Natural killer cell (primary cell): ENCODE measurements at places on chromosomes 5 and 9. TPM values are rescaled to one million over a fixed set of nuclear protein-coding genes. Genes with fewer than 3 reads are reported as not detected.

The C9orf50 gene
- not detected for total RNA-seq

DNA sequence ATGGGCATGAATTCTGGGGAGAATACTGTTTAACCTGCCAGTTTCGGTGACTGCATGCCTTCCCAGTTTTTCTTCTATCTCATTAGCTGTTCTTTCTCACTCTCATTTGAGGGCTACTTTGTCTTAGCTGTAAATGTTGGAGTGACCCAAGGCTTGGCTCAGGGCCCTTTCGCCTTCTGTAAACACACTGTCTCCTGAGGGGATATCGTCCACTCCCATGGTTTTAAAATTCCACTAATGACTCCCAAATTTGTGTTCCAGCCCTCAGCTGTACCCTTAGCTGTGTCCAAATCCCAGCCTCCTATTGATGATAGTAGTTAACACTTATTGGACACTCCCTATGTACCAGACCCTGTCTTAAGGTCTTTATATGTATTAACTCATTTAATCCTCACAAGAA is 14.1 kb upstream of the RNF145 start:
- DNase-seq: no peak

DNA sequence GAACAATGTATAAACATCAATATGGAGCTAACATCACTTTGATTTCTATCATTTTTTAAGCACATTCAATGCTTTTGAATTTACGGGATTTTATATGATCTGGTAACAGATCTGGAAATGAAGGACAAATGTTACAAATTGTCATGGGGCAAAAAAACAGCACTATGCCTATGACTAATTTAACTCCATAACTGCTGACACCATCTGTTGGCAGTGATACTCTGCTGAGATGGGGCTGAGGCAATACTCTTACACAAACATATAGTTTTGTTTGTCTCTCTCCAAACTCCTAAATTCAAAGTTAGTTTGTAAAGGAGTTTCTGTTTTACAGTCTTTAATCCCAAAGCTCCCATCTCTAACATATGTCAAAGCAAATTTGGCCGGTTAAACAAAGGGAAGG is 132.5 kb upstream of the FER start:
- DNase-seq: no peak

- DNase-seq: no peak
Observed at GRCh38 chr9:87147839-87148238, 200.5 kb upstream of the GAS1 start.

DNA sequence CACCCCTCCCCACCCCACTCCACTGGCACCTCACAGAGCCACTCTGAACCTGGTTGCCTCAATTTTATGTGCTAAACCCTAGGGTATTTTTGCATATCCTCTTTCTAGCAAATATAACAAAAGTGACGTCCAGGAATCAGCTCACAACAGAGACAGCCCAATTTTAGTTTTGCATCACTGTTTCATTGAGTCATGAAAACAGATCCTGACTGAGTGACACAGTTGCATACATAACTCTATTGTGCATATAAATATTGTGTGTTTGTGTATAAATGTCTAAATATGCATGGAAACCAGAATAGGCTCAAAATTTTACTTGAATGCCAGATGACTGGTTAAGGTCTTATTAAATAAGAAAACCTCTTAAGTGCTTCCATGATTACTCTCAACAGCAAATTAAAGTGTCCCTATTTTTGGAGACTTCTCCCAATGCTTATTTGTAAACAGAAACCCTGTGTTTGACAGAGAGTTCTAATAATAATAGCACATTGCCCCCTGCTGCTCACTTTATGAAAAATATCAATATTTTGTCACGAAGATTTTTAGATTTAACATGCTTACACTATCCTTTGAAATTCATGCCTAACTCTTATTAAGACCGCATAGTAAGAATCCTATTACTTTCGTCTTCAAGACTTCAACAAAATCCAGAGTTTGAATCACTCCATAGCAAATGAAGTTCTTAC is 75.5 kb upstream of the PRRC1 start:
- no peak for DNase-seq

GRCh38 chr5:142520885-142521284 is 165.0 kb downstream of the FGF1 start:
- no peak for DNase-seq
